ENCODE measurements at places on chromosomes 2 and 18.
A peak's percentile ranks its signal among the peaks of the same experiment; 100 is the strongest.

DNA sequence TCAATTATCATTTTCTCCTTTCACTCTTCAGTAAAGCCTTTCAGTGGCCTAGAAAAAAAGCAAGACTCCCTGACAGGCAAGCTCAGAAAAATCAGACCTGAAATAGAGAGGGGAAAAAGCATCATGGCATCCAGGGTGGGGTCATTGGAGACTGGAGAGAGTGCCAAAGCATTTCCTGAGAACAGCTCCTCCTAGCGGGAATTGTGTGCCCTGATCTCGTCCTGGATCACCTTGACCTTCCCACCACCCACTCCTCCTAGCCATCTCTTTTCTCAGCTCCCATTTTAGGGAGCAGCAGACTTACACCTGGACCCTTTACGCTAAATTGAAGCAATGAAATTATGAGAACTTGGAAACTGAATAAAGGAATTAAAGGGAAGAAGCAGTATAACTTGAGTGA, 176.6 kb downstream of the VWC2L start:
- no peak for DNase-seq

DNA sequence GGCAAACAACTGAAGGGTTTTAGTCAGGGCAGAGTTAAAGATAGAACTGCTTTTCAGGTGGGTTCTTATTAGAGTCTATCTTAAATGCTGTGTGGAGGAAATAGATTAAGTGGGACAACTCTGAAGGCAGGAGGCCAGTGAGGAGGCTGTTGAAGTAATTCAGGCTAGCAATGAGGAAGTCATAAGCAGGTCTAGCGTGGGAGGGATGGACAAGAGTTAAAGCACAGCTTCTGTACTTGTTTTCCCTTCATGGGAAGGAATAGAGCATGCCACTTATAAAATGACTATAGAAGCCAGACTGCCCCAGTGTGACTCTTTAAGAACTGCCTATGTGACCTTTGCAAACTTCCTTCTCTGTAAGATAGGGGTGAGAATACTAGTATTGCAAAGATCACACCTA, 202.0 kb upstream of the LRRTM1 start:
- no peak for DNase-seq

DNA sequence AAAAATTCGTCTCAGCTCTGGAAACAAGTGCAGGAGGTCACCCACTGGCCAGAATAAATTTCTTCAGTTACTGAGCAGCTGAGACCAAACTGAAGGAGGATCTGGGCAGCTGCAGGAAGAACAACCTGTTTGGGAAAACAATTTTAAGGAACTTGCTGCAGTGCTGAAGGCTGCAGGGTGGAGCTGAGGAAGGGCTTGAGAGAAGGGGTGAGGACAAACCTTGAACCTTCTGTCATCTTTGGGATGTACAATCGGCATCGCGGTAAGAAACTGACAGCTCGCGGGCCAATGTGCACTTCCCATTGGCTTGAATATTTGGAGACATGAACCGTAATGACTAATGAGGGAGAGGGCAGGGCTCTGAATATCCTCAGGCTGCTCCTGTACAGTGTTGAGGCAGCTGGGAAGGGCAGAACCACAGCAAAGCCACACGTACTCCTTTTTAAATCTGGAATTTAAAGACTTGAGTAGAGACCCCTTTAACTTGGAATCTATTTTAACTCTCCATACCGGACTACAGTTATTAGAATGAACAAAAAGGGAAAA, 90.3 kb downstream of the TACR1 start:
- DNase-seq = no peak

DNA sequence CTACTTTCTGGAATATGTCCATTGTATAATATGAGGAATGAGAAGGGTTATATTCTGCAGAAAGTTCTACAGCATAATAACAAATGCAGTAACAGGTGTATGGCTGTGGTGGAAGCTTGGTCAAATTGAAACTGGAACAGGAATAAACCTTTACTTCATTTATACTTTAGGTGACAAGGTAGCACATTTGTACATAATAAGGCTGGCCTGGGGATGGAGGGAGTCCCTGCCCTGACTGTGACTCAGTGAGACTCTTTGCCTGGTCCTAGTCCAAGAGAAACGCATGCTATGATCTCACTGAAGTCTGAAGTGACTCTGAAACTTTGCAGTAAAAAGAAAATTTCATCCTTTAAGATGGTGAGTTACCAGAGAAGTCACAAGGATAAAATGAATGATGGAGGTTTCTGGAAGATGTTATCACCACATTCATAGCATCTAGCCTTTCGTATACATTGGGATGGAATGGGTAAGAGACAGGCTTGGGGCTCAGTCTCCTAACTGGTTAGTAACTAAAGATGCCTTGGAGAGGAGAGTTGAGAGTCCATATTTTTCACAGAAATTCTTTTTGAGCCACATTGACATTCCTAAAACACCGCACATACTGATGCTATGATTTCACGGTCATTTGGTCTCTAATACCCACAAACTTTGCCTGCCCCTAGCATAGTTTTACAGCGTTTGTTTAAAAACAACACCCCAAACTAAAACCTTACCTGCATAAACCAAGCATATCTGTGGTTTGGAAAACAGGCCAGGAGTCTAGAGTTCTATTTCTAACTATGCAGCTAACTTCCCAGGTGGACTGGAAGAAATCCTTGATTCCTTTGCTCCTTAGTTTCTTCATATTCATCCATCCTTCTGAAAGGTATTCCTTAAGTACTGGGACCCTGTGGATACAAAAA, 42.4 kb upstream of the NABP1 start:
- no peak for DNase-seq

GRCh38 chr2:210169516-210170195, 1.6 kb downstream of the KANSL1L start:
- DNase-seq = no peak

DNA sequence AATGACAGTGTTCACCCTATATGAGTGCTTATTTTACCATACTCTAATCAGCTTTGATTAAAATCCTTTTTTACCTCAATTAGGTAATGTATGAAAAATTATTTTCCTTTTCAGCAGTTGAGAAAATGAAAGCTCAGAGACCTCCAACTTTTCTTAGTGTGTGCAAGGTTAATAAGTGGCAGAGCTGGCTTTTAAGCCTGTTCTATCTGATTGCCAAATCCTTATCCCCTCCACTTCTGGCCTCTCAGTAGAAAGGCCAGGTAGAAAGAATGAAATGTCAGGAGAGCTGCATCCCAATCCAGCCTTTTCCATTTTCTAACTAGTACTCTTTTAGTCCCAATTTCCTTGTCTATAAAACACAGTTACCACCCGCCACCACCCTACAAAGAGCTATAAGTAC, 67.6 kb upstream of the LCLAT1 start:
- no peak for DNase-seq

DNA sequence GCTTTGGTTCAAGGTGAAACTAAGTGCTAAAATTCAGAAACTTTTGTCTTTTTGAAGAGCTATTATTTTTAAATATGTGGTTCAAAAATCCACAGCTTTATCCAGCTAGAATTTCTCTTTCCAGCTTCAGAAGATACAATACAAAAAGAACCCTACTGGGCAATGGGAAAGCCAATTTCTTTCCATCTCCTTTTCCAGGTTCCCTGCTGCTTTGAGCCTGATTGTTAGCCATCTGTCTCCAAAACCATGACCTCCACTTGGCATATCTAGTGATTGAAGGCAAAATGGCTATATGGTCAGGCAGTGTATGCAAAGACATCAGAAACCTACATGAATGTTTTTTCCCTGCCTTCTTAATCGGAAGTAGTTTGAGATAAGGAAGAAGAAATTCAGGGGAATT, 134.1 kb downstream of the KCNH7 start:
- DNase-seq = no peak

- no peak for DNase-seq
Observed at GRCh38 chr2:112938904-112939303, 27.9 kb downstream of the IL37 start.

DNA sequence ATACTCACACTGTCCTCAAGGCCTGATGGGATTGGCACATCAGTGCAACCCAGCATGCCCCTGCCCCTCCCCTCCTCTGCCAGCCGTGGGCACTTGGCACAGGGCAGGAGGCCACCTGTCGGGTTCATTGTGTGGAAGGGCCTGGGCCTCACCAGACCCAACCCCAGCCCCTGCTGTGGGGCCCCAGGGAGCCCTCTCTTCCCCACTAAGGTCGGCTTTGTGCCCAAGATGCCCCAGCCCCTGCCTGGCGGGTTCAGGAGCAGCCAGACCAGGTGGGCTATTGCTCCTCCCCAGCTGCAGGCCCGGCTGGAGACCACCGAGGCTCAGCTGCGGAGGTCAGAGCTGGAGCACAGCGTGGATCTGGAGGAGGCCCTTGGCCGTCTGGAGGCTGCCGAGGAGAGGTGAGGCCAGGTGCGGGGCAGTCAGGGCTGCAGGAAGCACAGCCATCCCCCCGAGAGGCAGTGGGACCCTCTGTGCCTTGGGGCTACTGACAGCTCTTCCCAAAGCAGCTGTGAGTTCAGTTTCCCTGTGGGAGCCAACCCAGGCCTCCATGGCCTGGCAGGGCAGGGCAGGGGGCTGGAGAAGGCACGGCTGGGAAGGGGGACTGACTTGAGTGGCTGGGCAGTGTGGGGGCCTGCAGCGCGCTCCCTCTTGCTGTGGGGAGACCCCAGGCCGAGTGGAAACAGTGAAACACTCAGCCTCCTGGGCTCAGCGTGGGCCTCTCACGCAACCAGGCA, 16.3 kb downstream of the CROCC2 start:
- DNase-seq = peak; percentile 15

DNA sequence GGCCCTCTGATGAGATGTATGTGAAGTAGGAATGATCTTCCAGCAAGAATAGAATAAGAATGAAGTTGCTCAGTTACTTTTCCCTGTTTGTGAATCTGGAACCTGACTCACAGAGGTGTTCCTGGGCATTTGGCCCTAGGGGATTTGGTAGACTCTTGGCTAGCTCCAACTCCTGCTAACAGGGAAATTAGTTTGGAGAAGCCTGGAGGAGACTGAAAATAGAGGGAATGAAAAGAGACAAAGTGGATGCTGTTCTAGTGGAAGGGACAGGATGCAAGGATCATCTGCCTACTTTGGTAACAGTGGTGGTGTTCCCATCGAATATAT, 19.6 kb downstream of the TMEM17 start:
- no peak for DNase-seq

DNA sequence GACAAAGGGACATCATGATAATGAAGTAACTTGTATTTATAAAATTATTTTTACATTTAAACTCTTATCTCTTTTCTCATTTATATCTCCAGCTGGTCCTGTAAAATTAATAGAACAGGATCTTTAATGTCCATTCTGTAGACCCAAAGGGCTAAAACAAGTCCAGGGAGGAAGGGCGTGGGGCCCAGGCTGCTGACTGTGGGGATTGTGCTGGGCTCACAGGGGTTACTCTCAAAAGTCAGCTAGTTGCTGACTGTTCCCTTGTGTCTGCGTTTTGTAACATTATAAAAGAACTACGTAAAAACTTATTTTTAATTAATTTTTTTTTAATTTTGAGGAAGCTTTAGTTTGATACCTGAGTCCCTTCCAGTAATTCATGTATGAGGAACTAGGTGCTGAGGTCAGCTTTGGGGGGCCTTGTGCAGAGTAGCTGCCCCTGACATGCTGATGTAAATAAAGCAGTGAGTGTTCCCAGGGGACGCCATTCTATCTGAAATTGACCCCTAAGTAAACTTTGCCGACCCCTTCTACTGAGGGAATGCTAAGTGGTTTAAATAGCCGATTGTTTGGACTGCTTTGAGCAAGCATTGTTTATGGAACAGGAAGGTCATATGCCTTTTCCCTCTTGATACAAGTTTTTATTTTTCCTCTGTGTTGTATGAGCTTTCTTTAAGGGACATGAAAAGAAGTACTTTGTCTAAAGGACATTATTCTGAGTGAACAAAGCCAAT, 56.4 kb downstream of the MERTK start:
- no peak for DNase-seq

DNA sequence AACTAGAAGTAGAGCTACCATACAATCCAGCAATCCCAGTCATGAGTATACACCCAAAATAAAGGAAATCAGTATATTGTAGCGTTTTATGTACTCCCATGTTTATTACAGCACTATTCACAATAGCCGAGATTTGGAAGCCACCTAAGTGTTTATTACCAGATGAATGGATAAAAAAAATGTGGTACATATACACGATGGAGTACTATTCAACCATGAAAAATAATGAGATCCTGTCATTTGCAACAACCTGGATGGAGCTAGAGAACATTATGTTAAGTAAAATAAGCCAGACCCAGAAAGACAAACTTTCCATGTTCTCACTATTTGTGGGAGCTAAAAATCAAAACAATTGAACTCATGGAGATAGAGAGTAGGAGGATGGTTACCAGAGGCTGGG, 131.9 kb downstream of the TMEM131 start:
- no peak for DNase-seq

DNA sequence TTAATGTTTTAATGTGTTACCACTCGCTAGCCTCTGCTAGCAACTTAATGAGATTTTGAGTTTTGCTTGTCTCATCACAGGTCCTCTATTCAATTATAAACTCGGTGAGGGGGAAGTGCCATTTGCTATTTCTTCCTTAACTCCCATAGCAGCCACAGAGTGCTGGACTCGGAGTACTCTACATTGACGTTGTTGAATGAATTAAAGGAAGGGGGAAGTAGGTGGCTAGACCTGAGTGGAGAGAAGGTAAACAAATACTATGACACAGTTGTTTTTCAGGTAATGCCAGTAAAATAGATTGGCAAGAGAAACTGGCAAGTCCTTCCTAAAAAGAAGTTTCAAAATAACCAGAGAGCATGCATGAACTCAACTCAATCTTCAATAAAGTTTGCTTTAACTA, 339.3 kb downstream of the HRH4 start:
- no peak for DNase-seq

GRCh38 chr2:212831671-212832199, 293.1 kb upstream of the ERBB4 start:
- no peak for DNase-seq

DNA sequence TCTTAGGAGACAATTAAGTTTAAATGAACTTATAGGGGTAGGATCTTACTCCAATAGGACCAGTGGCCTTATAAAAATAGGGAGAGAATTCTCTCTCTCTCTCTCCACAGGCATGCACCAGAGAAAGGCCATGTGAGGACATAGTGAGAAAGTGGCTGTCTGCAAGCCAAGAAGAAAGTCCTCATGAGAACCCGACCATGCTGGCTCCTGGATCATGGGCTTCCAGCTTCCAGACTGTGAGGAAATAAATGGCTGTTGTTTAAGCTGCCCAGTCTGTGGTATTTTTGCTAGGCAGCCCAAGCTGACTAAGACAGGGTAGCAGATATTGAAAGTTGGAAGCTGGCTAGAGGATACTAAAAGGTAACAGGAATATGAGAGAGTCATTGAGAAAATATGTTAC, 454.0 kb downstream of the NBAS start:
- no peak for DNase-seq

DNA sequence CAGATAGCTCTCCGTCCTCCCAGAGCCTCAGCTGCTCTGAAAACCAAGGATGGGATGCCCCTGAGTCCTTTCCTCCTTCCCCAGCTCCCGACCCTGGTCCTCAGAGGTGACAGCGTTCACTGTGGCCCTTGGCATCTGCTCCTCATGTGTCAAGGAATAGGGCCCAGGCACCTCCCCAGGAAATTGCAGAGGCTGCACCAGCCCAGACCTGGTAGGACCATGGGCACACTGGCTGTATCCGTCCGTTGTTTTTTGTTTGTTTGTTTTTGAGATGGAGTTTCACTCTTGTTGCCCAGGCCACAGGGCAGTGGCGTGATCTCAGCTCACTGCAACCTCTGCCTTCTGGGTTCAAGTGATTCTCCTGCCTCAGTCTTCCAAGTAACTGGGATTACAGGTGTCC, 37.5 kb upstream of the SLC66A3 start:
- no peak for DNase-seq

Measured in naive thymus-derived CD4-positive, alpha-beta T cell (primary cell).